Hypothalamus (tissue), 51 donors: ENCODE measurements at places on chromosomes 7 and 10.

DNA sequence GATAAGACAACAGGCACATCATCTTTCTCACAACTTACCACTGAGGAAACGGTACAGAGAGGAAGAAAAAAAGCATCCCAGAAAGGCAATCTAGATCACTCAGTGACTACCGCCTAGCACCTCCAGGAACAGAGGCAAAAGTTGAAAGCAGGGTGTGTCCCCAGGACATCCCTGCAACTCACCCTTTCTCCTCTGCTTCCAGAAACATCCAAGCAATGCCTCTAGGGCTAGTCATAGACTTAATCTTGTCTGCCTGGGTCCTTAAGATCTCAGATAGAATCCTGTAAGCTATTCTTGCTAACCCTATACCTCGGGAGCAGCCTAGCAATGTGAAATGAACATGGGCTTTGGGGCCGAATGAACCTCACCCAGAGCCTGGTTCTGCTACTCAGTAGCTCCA is 18.8 kb upstream of the PDCD4 start:
- no peak for DNase-seq

DNA sequence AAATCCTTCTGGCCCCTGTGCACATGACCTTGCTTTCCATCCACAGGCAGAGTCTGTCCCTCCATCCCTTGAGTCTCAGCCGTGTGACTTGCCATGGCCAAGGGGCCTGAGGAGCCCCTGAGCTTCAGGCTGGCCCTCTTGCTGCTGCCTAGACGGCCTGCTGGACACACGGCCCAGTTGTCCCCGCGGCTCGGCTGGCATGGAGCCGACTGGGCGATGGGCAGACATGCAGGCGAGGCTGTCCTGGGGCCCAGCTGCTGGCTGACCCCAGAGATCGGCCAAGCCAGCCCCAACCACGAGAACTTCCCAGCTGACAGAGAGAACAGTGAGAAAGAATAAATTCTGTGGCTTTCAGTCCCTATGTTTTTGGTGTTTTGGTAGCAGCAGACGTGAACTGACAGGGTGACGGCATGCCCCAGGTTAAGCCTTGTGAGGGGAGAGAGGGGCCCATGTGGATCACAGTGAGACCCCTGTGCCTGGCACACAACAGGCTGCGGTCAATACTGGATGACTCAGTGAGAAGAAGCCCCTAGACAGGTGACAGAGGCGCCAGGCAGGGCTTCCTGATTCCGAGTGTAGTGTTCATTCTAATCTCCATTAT is 11.7 kb downstream of the PRKAG2 start:
- no peak for DNase-seq

DNA sequence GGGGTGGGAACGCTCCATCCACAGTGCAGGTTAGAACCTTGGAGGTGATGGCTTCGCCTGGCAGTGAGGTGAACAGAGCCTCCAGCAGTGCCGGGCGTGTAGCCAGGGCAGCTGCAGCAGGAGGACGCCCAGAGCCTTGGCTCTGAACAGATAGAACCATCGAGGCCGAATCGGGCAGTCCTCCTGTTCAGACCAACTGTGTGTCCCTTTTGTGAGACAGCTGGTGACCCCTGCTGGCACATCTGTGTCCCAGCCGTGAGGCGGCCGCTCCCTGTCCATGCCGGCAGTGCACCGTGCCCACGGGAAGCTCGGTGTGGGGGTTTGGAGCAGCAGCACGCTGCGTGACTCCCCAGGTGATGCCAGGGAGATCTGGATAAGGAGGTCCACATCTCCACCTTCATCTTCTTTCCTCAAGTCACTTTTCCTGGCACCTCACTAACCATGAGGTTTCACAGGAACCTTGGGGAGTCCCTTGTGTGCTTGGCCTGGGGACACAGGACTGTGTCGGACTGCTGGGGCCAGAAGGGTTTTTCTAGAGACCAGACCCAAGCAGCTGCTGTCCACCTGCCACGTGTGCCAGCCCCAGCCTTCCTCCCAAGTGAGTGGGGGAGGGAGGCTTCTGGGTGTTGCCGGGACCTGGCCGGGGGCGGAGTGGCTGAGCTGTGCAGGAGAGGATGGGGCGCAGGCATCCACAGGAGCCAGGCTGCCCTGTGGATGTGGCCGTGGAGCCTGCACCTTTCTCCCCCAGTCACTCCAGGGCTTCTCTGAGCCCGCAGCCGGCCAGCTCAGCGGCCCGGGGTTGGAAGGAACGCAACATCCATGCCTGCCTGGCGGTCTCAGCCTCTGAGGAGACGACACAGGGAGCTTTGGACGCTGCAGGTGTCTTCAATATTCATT is 69.4 kb downstream of the DNAJB6 start:
- DNase-seq: no peak

DNA sequence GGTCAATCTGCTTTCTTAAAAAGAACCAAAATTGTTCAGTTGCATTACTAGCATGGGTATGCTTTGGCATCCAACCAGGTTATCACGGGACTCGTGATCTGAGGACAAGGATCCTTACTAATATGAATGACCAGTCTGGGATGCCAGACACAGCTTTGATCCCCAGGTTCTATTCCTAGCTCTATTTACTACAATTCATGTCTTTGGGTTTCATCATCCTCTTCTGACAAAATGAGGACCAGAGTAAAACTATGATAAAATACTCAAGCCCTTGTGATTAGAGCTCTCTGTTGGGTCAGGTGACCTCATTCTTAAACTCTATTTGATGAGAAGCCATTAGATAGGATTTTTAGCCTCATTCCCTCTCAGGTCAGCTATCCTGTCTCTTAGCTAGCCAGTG is 119.8 kb downstream of the SLC25A13 start:
- no peak for DNase-seq

DNA sequence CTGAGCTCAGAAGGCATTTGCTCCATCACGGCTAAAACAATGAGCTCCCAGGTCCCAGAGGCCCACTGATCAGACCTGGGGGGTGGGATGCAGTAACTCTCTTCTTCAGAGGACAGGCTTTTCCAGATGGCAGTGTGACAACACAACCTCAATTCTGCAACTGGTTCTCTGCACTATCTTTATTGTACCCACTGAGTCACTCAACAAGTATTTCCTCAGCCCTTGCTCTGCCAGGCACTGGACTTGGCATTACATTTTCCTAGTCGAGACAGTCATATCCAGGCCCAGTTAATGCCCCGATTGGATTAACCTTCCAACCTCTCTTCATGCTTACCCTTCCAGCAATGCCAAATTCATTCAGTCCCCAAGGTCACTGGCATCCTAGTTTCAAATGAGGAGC is 72.6 kb downstream of the JAZF1 start:
- no peak for DNase-seq

GRCh38 chr10:71505862-71506261 is 109.1 kb downstream of the CDH23 start:
- DNase-seq: no peak

DNA sequence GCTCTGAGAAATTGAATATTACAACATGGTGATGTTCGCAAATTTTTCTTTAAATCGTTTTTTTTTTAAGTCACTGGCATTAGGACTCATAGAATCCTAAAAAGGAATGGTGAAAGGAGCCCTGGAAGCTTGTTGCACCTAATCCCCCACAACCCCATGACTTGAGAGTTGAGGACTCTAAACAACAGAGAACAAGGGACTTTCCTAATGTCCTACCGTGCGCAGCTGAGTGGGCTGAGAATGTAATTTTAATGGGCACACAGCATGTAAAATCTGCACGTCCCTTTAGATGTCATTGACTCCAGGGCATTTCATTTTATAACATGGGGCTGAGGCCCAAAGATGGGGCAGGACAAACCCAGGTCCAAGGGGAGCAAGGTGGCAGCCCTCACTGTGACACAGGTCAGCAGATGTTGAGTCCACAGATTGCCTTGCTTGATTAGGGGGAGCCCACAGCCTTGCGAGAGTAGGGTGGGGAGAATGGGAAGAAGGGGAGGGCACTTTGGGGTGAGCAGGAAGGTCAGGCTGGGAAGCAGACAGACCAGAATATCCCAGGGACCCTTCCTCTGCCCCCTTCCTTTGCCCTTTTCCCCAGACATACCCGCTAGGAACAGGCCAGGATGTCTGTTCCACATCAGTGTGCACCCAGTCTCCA is 208.4 kb upstream of the ZMIZ1 start:
- no peak for DNase-seq

- DNase-seq: no peak
These were observed 172.3 kb upstream of the ADCY1 start for GRCh38 chr7:45401851-45402250.

DNA sequence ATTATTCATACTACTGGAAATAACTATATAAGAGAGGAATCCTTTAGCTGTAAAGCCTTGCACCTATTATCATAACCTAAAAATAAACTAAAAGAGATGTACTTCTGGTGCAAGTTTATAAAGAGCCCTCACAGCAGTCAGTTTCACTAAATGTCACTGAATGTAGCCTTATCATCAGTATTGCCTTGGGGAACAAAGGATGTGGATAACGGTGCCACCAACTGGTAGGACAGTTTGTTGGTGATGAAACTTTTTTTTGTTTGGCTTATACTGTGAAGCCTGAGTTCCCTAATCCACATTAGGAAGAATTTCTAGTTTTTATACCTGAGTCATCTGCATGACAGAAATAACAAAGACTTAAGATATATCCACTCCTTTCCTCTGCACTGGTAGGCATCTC is 117.9 kb upstream of the COL1A2 start:
- DNase-seq: no peak

- no peak for DNase-seq
These were observed 303.5 kb downstream of the OTUD1 start for GRCh38 chr10:23742368-23742767.

DNA sequence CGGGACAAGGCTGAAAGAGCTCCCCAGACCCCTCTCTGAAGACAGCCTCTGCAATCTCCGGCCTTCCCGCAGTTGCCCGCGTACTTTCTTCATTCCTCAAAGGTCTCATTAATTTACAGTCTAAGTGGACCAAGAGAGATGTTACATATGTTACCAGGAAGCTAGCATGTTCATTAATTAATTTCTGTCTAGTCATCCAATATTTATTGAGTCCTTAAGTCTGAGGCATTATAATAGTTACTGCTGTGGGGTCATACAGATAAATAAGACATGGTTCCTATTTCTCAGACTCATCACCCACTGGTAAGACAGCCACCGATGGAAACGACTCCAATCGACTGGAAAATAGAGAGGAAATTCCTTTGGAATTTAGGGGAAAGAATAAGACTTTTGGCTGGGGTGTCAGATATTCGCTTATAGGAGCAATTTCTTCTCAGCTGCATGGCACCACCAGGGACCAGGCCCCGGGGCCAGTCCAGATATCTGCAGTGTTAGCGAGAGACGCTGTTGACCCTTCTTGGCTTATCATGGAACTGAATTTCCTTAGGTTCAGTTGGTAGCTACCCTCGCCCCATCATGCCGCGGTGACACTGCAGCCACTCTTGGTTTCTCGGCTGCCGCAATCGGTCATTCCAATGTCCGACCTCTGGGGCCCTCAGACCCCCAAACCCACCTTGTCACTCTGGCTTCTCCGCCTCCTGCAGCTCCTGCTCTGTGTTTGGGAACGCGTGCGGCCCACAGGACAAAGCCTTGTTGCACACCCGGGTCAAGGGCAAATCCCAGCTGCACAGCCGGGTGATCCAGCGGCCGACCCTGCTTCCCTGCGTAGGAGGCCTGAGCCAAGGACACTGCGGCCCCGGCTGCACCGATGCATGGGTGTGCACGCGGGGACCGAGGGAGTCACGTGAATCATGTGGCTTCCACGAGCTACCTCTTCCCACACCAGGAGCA is 383.2 kb downstream of the DNAJB6 start:
- no peak for DNase-seq

GRCh38 chr7:51456431-51457060 is 139.9 kb upstream of the COBL start:
- no peak for DNase-seq

DNA sequence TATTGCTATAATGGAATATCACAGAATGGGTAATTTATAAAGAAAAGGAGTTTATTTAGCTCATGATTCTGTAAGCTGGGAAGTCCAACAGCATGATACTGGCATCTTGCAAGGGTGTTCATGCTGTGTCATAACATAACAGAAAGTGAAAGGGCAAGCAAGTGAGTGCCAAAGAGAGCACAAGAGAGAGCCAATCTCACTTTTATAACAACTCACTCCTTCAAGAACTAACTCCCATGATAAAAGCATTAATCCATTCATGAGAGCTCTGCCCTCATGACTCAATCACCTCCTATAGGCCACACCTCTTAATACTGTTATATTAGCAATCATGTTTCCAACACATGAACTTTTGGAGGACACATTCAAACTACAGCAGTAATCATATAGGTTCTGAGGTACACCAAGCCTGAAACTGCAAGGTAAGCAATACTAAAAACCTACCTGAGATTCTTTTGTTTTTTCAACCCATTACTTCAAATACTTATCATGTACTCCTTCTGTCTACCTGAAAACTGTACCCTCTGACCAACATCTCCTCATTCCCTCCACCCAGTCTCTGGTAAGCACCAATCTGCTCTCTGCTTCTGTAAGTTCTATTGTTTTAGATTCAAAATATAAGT is 219.7 kb downstream of the MTERF1 start:
- DNase-seq: no peak

DNA sequence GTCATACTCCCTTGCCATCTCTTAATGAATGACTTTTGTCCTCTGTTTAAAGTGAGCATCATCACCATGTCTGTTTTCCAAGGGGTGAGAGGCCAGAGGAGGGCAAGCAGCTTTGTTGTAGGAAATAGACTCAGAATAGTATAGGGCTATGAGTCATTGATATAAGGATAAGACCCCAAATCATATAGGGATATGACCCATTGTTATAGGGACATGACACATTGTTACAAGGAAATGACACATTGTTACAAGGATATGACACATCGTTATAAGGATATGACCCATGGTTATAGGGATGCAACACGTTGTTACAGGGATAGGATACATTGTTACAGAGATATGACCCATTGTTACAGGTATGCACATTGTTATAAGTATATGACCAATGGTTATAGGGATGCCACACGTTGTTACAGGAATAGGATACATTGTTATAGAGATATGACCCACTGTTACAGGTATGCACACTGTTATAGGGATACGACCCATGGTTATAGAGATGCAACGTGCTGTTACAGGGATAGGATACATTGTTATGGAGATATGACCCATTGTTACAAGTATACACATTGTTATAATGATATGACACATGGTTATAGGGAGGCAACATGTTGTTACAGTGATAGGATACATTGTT is 311.1 kb upstream of the ADARB2 start:
- no peak for DNase-seq

- no peak for DNase-seq
These were observed 30.8 kb downstream of the PDIA4 start for GRCh38 chr7:148997497-148997896.

GRCh38 chr7:45217358-45217757 is 59.8 kb downstream of the RAMP3 start:
- DNase-seq: no peak

GRCh38 chr7:124032369-124033094 is at the start of gene TMEM229A:
Gene TMEM229A, minus strand, starts transcription at chr7:124033067. Its CDS starts 64 bp downstream, at chr7:124033003.
- DNase-seq: peak; percentile 76

- DNase-seq: no peak
These were observed 719 bp upstream of the PGAM2 start for GRCh38 chr7:44066111-44066460.

GRCh38 chr10:132274986-132275385 is 32.8 kb downstream of the STK32C start:
- DNase-seq: no peak
